Pulmonary artery endothelial cell (primary cell): ENCODE measurements at places on chromosomes 4 and X. TPM values are rescaled to one million over a fixed set of nuclear protein-coding genes. Genes with fewer than 3 reads are reported as not detected.

GRCh38 chr4:97587912-97588311 lies 555.4 kb downstream of the STPG2 start:
- no peak for DNase-seq

GRCh38 chrX:111131572-111131971 lies 35.6 kb downstream of the PAK3 start:
- DNase-seq = no peak

- no peak for DNase-seq
Observed at GRCh38 chr4:102352781-102353180, 7.5 kb upstream of the SLC39A8 start.

NPFFR2 gene
- total RNA-seq = 0.07 TPM in 1 of 2 replicates, not detected in the other

CSN1S1 gene
- total RNA-seq = not detected in 2 replicates

- no peak for DNase-seq
Observed at GRCh38 chr4:107654694-107655093, 65.3 kb downstream of the PAPSS1 start.

SPIN4 gene
- 2.2 and 3.6 TPM in 2 replicates for total RNA-seq

DNA sequence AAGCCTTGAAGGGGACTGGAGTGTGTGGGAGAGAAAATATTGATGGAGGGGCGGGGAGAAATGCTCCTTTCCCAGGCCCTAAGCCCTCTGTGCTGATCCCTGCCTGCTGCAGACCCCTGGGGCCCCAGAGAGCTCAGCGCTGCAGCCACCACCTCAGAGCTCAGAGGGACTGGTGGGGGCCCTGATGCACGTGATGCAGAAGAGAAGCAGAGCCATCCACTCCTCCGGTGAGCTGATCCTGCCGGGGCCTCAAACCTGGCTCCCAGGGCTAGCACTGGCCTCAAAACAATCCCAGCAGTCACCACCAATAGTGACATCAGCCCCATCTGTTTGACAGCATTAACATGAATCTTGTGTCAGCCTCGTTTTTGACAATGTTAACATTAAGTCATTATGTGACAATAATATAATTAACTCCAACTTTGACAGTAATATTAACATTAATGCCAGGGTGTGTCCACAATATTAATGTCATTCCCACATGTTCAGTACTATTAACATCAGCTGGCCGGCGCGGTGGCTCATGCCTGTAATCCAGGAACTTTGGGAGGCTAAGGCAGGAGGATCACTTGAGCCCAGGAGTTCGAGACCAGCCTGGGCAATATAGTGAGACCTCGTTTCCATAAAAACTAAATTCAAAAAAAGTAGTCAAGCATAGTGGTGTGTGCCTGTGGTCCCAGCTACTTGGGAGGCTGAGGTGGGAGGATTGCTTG lies 5.8 kb downstream of the WAS start:
- no peak for DNase-seq

GRCh38 chr4:159206427-159206871 lies 103.6 kb downstream of the RAPGEF2 start:
- DNase-seq = peak; percentile 49
